ENCODE measurements at places on chromosomes 12 and 14.
A peak's percentile ranks its signal among the peaks of the same experiment; 100 is the strongest.

GRCh38 chr14:72646861-72647528, 246.9 kb downstream of the DPF3 start:
- peaks cover 17% of the 10 kb centered on the region for H3K4me1 ChIP-seq
- no peak for DNase-seq
- H3K36me3 ChIP-seq: no peaks in the 10 kb centered on the region
- H3K27me3 ChIP-seq: no peaks in the 10 kb centered on the region
- no peak overlapping the region for H3K4me3 ChIP-seq
- no peak overlapping the region for H3K27ac ChIP-seq

- H3K27ac ChIP-seq: no peak overlapping the region
- H3K4me1 ChIP-seq: peaks cover 7% of the 10 kb centered on the region
- no peak for DNase-seq
- no peaks in the 10 kb centered on the region for H3K27me3 ChIP-seq
- H3K4me3 ChIP-seq: no peak overlapping the region
These were observed 31.1 kb downstream of the AK7 start for GRCh38 chr14:96422992-96423391.

- peaks cover 23% of the 10 kb centered on the region for H3K36me3 ChIP-seq
- H3K27me3 ChIP-seq: no peaks in the 10 kb centered on the region
- DNase-seq: no peak
- no peaks in the 10 kb centered on the region for H3K4me1 ChIP-seq
These were observed 281.1 kb downstream of the ERC1 start for GRCh38 chr12:1272142-1272541.

GRCh38 chr12:108966378-108967151, 54.3 kb downstream of the SVOP start:
- no peak overlapping the region for H3K27ac ChIP-seq
- H3K36me3 ChIP-seq: no peaks in the 10 kb centered on the region
- no peaks in the 10 kb centered on the region for H3K4me1 ChIP-seq
- no peak for DNase-seq

DNA sequence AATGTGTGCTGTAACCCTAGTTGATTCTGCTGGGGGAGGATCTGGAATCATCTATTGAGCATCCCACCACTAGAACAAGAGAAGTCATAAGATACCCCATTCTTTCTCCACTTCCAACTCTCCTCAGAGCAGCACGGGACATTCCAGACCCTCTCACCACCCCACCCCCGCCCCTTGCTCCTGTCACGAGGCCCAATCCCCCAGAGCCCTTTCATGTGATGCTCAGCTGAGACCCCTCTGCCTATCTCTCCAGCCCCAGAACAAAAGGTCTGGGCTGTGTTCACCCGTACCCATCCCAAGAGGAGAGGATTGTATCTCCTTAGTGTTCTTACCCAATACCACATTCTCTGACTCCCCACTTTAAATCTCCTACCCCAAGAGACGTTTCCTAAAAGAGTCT, 602 bp downstream of the PMEL start:
- H3K4me3 ChIP-seq: no peak overlapping the region
- no peak overlapping the region for H3K27ac ChIP-seq
- H3K36me3 ChIP-seq: no peaks in the 10 kb centered on the region

GRCh38 chr12:53652366-53652765, 23.5 kb downstream of the ATP5MC2 start:
- H3K4me3 ChIP-seq: no peak overlapping the region
- peaks cover 6% of the 10 kb centered on the region for H3K4me1 ChIP-seq
- no peaks in the 10 kb centered on the region for H3K27me3 ChIP-seq
- H3K27ac ChIP-seq: no peak overlapping the region
- no peak for DNase-seq

DNA sequence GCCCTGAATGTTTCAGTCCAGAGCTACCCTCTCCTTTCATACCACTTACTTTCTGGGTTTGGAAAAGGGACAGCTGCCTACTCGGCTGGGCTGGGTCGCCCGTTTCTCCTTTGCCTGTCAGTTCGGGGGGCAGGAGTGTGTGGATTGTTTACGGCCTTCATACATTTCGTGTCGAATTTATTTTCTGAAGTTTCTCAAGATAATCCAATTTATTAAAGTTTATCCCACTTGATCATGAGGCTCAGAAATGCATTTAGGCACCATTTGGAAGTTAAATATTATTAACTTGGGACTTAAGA, 608 bp downstream of the ZNF410 start:
- H3K4me1 ChIP-seq: peaks cover 15% of the 10 kb centered on the region
- no peaks in the 10 kb centered on the region for H3K36me3 ChIP-seq
- peak overlapping the region; percentile 98 for H3K4me3 ChIP-seq
- no peaks in the 10 kb centered on the region for H3K27me3 ChIP-seq

- H3K36me3 ChIP-seq: no peaks in the 10 kb centered on the region
- no peaks in the 10 kb centered on the region for H3K27me3 ChIP-seq
- no peak overlapping the region for H3K4me3 ChIP-seq
- no peak for DNase-seq
These were observed 77.7 kb downstream of the FLRT2 start for GRCh38 chr14:85607651-85608081.

DNA sequence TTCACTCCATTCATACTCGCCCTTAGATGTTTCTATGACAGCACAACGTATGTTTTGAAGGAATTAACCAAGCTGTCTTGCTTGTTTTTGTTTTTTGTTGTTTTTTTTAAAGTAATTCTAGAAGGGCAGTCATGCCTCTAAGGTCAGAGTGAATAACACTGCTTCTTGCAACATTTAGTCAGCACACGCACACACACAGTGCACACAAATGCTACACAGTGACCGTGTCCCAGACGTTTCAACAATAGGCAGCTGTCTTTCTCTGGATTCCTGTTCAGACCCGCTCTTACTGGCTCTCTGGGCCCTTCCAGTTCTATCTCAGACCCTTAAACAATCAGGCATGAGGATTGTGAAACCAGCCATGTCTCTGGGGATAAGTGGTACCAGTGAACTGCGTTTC, 351.0 kb upstream of the FKBP4 start:
- peaks cover 7% of the 10 kb centered on the region for H3K4me1 ChIP-seq
- H3K27ac ChIP-seq: no peak overlapping the region
- no peak overlapping the region for H3K4me3 ChIP-seq
- no peak for DNase-seq
- H3K36me3 ChIP-seq: no peaks in the 10 kb centered on the region
- H3K27me3 ChIP-seq: no peaks in the 10 kb centered on the region

DNA sequence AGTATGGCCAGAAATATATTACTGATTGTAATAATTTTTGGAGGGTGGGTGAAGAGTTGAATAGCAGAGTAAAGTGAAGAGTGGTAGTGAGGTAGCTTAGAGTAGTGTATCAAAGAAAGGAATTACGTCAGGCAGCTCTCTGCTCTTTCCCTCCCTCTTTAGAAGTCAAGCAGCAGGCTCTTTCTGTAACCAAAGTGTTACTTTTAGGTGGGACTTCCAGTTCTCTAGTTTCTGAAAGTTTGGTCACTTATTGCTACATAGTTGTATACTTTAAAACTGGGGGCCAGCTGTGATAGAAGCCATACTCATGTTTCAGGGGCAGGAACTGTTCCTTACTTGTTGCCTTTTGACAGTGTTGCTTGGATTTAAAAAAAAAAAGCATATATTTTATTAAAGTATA, 30.6 kb downstream of the ATF7IP start:
- H3K4me1 ChIP-seq: peaks cover 58% of the 10 kb centered on the region
- H3K27me3 ChIP-seq: no peaks in the 10 kb centered on the region
- no peaks in the 10 kb centered on the region for H3K36me3 ChIP-seq
- H3K4me3 ChIP-seq: no peak overlapping the region
- no peak for DNase-seq

- no peak overlapping the region for H3K4me3 ChIP-seq
- H3K4me1 ChIP-seq: no peaks in the 10 kb centered on the region
- no peaks in the 10 kb centered on the region for H3K27me3 ChIP-seq
- H3K36me3 ChIP-seq: no peaks in the 10 kb centered on the region
- H3K27ac ChIP-seq: no peak overlapping the region
These were observed 76.1 kb downstream of the TBC1D30 start for GRCh38 chr12:64900540-64900939.

DNA sequence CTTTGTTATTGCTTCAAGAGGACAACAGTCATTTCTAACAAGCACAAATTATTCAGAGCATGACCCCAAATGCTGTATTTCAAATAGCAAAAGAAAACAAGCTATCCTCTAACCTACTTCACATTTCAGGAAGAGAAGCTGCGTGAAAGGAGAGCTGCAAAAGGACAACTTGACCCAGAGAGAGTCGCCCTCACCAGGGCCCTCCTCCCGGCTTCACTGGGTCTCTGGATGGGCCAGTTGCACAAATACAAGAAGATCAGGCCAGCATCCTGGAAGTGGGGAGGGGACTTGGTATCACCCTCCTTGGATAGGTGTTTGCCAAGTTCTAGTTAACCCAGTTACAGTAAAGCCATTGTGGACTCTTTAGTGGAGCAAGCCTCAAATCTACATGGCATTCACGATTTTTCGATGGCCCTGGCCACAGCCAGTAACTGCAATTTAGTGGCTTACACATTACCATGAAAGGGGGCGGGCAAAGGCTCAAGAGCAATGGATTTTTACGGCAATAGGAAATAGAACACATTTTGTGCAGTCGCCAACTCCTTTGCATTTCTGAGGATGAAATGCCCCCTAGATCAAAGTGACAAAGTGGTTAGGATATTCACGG, 166.9 kb upstream of the DIO2 start:
- no peaks in the 10 kb centered on the region for H3K27me3 ChIP-seq
- no peak overlapping the region for H3K27ac ChIP-seq
- H3K4me1 ChIP-seq: no peaks in the 10 kb centered on the region
- H3K36me3 ChIP-seq: no peaks in the 10 kb centered on the region
- H3K4me3 ChIP-seq: no peak overlapping the region

- H3K4me1 ChIP-seq: no peaks in the 10 kb centered on the region
- H3K36me3 ChIP-seq: no peaks in the 10 kb centered on the region
- no peak overlapping the region for H3K27ac ChIP-seq
- DNase-seq: no peak
- H3K27me3 ChIP-seq: no peaks in the 10 kb centered on the region
These were observed 197.0 kb downstream of the ACSS3 start for GRCh38 chr12:81274637-81275529.

GRCh38 chr12:16602412-16602811, 3.5 kb downstream of the LMO3 start:
- H3K4me3 ChIP-seq: no peak overlapping the region
- DNase-seq: no peak
- H3K4me1 ChIP-seq: no peaks in the 10 kb centered on the region
- H3K27me3 ChIP-seq: no peaks in the 10 kb centered on the region
- H3K27ac ChIP-seq: no peak overlapping the region
- no peaks in the 10 kb centered on the region for H3K36me3 ChIP-seq

GRCh38 chr14:91119556-91120311, 5.9 kb downstream of the DGLUCY start:
- no peaks in the 10 kb centered on the region for H3K27me3 ChIP-seq
- H3K27ac ChIP-seq: no peak overlapping the region
- H3K4me1 ChIP-seq: no peaks in the 10 kb centered on the region
- no peaks in the 10 kb centered on the region for H3K36me3 ChIP-seq
- peak; percentile 34 for DNase-seq
- no peak overlapping the region for H3K4me3 ChIP-seq

DNA sequence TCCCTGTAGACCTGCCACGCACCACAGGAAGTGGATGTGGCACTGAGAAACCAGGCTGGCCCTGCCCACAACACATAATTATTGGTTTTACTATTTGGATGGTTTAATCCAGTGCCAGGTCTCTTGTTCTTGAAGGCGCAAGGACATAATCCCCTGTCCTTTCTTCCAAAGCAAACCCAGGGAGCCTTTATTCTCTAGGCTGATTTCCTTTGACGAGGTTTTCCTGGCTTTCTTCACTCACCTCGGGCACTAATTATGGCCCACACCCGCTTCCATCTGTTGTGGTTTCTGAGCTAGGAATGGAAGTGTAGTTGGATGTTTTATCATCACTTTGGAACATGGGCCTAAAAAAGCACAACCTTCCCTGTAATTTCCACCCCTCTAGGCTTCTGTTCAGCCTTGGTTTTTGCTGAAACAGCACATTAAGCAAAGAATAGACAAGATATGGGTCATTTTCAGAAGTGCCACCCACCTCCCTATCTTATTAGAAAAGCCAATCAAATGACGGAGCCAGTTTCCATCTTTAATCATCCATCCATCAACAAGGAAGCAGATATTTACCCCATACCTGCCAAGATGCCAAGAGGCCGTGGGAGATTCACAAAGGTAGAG, 73.9 kb downstream of the PPP1R36 start:
- no peak overlapping the region for H3K4me3 ChIP-seq
- no peaks in the 10 kb centered on the region for H3K27me3 ChIP-seq
- DNase-seq: no peak
- no peak overlapping the region for H3K27ac ChIP-seq

DNA sequence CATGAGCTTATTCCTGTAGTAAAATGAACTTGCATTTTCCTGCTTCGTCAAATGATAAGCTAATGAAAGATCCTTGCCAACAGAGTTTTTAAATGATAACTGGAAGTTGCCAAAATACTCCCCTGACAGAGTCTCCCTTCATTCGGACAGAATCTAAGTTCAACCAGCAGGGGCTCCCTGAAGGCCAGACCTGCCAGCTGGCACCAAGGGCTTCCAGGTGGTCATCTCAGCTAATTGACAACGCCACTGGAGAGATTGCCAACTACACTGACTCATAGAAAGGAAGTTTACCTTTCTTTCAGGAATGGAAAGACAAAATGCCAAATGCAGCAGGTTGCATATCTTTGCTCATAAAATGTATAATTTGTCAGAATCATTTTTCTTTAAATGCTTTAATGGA, 462.8 kb downstream of the GXYLT1 start:
- no peaks in the 10 kb centered on the region for H3K27me3 ChIP-seq
- no peaks in the 10 kb centered on the region for H3K4me1 ChIP-seq
- no peak overlapping the region for H3K4me3 ChIP-seq

GRCh38 chr14:63899953-63900352, 47.1 kb downstream of the SYNE2 start:
- H3K27ac ChIP-seq: no peak overlapping the region
- no peaks in the 10 kb centered on the region for H3K36me3 ChIP-seq
- no peak overlapping the region for H3K4me3 ChIP-seq
- no peaks in the 10 kb centered on the region for H3K27me3 ChIP-seq

- H3K36me3 ChIP-seq: no peaks in the 10 kb centered on the region
- no peak overlapping the region for H3K4me3 ChIP-seq
- H3K27me3 ChIP-seq: no peaks in the 10 kb centered on the region
- no peak for DNase-seq
These were observed 38.0 kb downstream of the TMEM63C start for GRCh38 chr14:77219591-77219990.

DNA sequence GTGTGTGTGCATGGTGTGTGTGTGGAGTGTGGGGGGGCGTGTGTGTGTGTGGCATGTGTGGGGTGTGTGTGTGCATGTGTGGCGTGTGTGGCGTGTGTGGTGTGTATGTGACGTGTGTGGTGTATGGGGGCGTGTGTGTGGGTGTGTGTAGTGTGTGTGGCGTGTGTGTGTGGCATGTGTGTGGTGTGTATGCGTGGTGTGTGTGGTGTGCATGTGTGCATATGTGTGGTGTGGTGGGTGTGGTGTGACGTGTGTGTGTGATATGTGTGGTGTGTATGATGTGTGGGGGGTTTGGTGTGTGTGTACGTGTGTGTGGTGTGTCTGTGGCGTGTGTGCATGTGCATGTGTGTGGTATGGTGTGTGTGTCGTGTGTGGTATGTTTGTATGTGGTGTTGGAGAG, 24.1 kb upstream of the CMKLR1 start:
- H3K27ac ChIP-seq: no peak overlapping the region
- no peak overlapping the region for H3K4me3 ChIP-seq
- DNase-seq: no peak

GRCh38 chr12:119942386-119942785, 46.6 kb upstream of the BICDL1 start:
- DNase-seq: no peak
- H3K27me3 ChIP-seq: peaks cover 8% of the 10 kb centered on the region
- H3K27ac ChIP-seq: no peak overlapping the region
- no peak overlapping the region for H3K4me3 ChIP-seq
- H3K36me3 ChIP-seq: no peaks in the 10 kb centered on the region

All from tibial artery (tissue), 4 donors.